ENCODE measurements at places on chromosomes 13 and 19. TPM values are rescaled to one million over a fixed set of nuclear protein-coding genes. Genes with fewer than 3 reads are reported as not detected.

The CATSPERD gene
- not detected for total RNA-seq

The HTR2A gene
- total RNA-seq: under 0.01 TPM

The SIGLEC14 gene
- total RNA-seq: not detected

The ZNF439 gene
- 6.7 TPM for total RNA-seq

The RFPL4AL1 gene
- not detected for total RNA-seq

The BST2 gene
- 0.77 TPM for total RNA-seq

The IGFL1 gene
- total RNA-seq: not detected

The IZUMO2 gene
- total RNA-seq: not detected

The DKKL1 gene
- 0.33 TPM for total RNA-seq

The ATP8A2 gene
- total RNA-seq: 0.22 TPM

The ACP7 gene
- total RNA-seq: 0.87 TPM

The PABPC3 gene
- 0.11 TPM for total RNA-seq

The SLC10A2 gene
- total RNA-seq: not detected
